ENCODE measurements at places on chromosomes 4 and X.

DNA sequence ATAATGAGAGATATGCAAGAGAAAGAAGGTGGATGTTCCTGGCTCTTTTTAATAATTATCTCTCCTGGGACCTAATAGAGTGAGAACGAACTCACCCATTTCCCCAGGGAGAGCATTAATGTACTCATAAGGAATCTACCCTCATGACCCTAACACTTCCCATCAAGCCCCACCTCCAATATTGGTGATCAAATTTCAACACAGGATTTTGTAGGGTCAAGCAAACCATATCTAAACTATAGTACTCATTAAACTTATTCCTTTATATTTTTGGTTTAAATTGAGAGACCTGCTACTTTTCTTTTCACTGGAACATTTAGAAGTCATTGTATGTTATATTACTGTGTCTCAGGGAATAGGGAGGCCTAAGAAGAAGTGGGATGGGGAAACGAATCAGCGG, 2.6 kb downstream of the UGT2A3 start:
- DNase-seq = no peak

DNA sequence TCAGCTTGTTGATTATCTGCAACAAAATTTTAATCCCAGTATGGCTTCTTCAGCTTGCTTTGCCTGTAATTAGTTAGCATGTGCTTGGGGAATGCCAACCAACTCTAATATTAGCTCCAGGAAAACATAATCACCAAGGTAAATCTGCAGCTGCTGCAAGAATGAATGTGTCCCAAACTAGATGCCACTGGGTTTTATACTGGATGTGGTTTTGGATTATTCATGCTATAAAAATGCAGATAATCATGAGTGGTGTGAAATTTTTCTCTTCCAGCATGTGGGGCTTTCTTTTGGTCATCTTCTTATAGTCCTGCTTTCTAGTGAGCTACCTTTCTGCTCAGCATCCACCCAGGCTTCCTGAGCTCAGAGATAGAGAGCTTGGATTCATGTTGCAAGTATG, 295.9 kb upstream of the CASK start:
- no peak for DNase-seq

DNA sequence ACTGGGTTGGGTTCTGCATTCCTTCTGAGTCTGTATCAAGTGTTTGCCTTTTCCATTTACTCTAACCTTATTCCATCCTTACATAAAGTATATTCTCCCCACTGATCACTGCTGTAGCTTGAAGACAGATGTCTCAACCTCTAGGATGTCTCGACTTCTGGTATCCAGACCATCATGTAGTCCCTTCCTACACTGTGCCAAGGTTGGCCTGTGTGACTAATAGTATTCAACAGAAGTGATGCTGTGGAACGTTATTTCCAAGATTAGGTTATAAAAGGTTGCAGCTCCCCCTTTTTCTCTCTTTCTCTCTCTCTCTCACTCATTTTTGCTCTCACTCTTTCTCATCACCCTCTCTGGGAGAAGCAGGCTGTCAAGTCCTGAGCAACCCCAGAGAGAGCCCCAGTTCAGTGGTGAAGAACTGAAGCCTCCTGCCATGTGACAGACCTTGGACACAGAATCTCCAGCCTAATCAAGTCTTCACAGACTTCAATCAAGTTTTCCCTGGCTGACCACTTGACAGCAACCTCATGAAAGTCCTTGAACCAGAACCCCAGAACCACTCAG, 75.4 kb downstream of the PRDM5 start:
- DNase-seq = no peak

DNA sequence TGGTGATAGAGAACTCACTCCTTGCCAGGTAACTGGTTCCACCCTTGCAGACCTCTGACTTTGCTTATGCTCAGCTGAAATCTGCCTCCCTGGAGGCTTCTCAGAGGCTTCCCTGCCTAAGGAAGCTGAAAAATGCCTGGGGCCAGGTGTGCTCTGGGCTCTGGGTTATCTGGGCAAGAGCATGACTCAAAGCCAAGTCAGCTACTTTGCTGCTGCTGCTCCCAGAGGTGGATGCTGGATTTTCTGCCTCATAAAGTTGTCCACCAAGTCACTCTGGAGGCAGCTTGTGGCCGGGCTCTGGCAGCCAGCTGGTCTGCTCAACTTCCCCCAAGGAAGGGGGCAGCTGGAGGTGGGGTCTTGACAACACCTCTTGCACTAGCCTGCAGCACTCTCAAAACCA, 132.7 kb downstream of the PJA1 start:
- no peak for DNase-seq

GRCh38 chr4:64251781-64252180, 157.5 kb downstream of the TECRL start:
- DNase-seq = no peak

DNA sequence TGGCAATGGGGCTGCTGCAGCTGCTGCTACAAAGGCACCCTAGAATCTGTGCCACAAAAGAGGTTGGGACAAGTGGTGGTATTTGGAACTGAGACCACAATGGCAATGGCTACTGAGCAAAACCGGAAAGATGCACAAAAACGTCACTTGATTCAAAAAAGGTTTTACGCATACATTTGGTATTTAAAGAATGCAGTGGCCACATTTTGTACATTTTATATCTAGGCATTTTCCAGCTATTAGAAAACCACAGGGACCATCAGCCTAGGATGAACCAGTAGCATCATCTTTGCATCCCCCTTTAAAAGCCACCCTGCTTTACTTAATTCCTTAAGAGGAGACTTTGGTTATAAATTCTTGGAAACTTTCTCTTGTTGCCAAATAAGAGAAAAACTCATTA, 104.8 kb upstream of the CXCL13 start:
- no peak for DNase-seq

DNA sequence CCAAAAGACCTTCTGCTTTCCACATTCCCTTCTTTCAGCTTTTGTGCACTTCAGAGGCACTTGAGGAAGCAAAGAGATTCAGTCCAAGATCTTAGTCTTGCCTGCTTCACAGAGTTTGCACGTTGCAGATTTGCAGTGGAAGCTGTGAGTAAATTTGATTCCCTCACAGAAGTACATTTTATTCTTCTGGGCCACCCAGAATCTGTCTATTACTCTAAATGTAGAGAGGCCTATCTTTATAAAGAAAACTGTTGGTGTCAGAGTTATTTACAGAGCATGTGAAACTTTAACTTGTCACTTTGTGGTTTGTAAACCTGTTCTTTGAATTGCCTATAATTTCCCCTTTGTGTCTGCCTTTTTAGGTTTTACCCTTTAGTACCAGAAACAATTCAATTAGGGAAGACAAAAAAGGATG, 15.5 kb downstream of the SPRY1 start:
- no peak for DNase-seq

DNA sequence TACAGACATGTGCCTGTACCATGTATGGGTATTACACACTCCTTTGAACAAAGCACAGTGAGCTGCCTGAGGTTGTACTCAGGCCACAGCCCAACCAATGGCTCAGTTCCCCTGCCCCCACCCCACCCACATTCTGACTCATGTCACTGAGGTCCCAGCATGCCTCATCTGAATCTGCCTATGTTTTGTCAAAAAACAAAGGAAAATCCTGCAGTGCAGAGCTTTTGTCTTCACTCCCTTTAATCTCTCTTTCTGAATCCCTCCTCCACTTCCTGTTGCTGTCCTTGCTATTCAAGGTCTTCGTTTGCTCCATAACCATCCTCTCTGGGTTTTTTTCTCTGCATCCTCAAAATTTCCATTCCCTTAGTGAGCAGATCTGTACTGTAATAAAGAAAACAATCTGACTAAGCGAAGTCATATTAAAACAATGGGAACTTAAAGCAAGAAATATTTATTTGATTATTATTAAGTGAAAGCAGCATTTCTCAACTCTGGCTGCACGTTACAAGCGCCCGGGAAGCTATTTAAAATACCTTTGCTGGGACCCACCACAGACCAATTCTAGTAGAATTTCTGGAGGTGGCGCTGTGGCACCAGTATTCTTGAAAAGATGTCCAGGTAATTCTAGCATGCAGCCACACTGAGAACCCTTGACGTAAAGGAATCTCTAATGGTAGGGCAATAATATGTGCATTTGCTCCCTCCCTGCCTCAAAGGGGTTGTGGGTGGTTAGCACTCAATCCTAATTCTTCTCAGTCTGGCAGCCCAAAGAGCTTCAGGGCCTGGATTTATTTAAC, 8.7 kb downstream of the GUCY2F start:
- DNase-seq = no peak

DNA sequence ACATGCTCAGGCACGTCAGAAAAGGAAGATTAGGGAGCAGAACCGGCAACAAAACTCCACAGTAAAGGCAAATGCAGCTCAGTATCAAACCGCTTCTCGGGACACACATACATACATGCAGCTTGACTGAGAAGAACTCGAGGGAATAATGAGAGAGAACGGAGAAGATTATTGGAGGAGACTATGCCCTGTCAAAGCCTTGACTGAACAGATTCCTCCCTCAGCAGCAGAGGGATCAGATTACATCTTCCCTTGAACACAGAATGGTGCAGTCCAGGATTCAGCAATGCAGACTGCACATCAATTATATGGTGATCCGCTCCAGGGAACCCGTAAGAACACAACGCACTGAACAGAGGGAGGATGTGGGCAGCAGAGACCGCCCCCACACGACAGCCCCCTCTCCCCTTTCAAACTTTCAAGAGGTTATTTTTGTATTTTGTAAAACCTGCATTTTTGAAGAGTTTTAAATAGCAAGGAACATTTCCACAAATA, 183.2 kb downstream of the FBXW7 start:
- DNase-seq = no peak

GRCh38 chr4:17082186-17082585, 183.7 kb upstream of the LDB2 start:
- no peak for DNase-seq

GRCh38 chrX:41604766-41605543, 83.8 kb upstream of the GPR34 start:
- no peak for DNase-seq

DNA sequence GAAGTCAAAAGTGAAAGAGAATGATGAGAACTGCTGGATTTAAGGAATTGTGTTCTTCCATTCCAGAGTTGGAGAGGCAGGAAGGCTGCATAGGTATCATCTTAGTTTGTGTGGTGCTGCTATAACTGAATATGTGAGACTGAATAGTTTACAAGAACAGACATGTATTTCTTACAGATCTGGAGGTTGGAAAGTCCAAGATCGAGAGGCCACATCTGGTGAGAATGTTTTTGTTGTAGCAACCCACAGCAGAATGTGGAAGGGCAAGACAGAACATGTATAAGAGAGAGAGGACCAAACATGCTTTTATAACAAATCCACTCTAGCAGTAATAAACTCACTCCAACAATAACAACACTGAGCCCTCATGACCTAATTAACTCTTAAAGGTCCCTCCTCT, 408.6 kb downstream of the FAM47B start:
- no peak for DNase-seq

GRCh38 chr4:88756149-88756548, 58.5 kb upstream of the NAP1L5 start:
- DNase-seq = no peak

GRCh38 chr4:8656185-8656517, 63.6 kb downstream of the CPZ start:
- DNase-seq = no peak

- no peak for DNase-seq
Measured at GRCh38 chr4:184280591-184281071, 63.0 kb upstream of the ENPP6 start.

- DNase-seq = no peak
Measured at GRCh38 chr4:158213466-158213865, 3.2 kb downstream of the TMEM144 start.

All from effector CD4-positive, alpha-beta T cell (primary cell).